ENCODE measurements at places on chromosomes 12 and 14. TPM values are rescaled to one million over a fixed set of nuclear protein-coding genes. Genes with fewer than 3 reads are reported as not detected.

The AGAP2 gene
- 13.0 TPM for total RNA-seq

The NXPH4 gene
- total RNA-seq = 12.0 TPM

The RNF212B gene
- not detected for total RNA-seq

The TMEM253 gene
- 0.50 TPM for total RNA-seq

The PIANP gene
- 2.0 TPM for total RNA-seq

The PGF gene
- 23.0 TPM for total RNA-seq

The SYCP3 gene
- 0.28 TPM for total RNA-seq

DNA sequence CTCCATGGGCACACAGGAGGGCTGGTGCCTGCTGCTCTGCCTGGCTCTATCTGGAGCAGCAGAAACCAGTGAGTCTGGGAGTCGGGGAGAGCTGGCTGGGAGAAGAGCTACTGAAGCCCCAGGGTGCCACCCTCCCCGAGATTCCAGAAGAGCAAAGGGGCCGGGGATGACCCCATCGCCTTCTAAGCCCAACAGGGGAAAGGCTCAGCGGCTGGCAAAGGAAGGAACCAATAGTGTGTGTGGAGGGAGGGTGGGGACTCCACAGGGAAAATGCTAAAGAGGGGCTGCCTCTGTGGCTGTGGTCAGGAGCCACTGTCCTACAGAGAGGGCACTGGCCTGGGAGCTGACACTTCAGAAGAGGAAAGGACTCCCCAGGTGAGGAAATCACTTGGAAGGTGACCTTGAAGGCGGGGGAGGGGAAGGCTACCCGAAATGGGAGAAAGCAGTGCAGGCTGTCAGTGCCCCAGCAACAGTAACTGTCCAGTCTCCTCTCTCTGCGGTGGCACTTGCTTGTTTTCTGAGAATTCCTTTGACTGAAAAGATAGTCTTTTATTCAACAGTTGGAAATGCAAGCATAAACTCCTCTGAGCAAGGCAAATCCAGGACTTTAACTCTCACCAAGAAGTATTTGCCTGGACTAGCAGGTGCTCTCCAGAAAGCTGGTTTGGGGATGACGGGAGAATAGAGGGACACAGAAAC lies 552 bp downstream of the TAPBPL start:
- peak overlapping the region; percentile 72 for H3K4me3 ChIP-seq
- peaks cover 13% of the 10 kb centered on the region for H3K36me3 ChIP-seq

DNA sequence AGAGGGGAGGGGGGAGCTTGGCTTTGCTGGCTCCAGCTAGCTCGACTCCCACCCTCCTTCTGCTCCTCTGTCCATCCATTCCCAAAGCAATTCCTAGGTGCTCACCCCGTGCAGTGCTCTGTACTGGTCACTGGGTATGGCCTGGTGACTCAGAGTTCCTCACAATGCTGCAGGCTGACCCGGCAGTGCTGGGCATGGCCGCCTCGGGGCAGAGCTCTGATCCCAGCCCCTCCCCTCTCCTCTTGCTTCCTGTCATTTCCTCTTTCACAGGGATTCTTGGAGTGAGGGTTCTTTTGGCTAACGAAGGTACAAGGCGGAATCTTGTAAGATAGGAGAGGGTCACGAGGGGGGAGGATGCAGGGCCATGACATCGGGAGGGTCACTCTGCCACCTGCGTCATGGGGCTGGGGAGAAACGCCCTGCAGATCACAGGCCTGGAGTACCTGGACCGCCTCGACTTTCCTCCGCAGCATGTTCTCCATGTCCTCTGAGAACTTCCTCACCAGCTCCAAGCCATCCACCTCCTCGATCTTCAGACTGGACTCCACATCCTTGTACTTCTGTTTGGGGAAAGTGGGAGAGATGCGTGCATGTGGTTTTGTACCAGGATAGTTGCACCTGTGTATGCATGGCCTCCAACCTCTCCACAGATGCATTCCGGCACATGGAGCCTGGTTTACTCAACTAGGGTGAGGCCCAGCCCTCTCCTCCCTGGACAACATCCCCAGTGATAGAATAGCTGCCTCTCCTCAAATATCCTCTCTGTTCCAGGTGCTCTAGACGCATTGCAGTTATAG lies 5.7 kb downstream of the CACNA2D4 start:
- no peak overlapping the region for H3K27ac ChIP-seq
- peaks cover 13% of the 10 kb centered on the region for H3K4me1 ChIP-seq
- H3K36me3 ChIP-seq = no peaks in the 10 kb centered on the region

DNA sequence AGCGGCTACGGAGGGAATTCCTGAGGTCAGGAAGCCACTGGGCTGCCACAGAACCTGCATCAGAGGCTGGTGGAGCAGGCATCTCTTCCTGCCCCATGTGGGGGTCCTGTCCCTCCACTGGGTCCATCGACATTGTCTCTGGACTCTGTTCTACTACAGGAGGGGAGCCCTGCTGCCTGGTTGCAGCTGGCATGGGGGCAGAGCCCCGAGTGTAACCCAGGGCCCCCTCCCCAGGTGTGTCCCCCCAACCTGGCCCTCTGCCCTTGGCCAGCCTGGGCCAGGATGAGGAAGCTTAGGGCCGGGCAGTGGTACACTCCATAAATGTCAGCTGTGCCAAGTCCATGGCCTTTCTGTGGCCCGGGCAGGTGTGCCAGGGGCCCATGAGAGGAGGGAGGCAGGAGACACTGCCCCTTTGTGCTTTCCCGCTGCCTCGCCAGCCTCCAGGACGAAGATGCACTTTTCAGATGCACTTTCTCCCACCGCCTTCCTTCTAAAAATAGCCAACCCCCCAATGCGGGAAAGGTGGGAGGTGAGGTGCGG lies 4.0 kb upstream of the EXOC3L4 start:
- no peak for DNase-seq
- no peaks in the 10 kb centered on the region for H3K36me3 ChIP-seq
- H3K27me3 ChIP-seq = peaks cover 13% of the 10 kb centered on the region
- H3K4me3 ChIP-seq = no peak overlapping the region
- H3K27ac ChIP-seq = no peak overlapping the region

GRCh38 chr12:24487606-24488005 lies 461.3 kb downstream of the BCAT1 start:
- no peaks in the 10 kb centered on the region for H3K36me3 ChIP-seq
- H3K27ac ChIP-seq = no peak overlapping the region
- no peak for DNase-seq

DNA sequence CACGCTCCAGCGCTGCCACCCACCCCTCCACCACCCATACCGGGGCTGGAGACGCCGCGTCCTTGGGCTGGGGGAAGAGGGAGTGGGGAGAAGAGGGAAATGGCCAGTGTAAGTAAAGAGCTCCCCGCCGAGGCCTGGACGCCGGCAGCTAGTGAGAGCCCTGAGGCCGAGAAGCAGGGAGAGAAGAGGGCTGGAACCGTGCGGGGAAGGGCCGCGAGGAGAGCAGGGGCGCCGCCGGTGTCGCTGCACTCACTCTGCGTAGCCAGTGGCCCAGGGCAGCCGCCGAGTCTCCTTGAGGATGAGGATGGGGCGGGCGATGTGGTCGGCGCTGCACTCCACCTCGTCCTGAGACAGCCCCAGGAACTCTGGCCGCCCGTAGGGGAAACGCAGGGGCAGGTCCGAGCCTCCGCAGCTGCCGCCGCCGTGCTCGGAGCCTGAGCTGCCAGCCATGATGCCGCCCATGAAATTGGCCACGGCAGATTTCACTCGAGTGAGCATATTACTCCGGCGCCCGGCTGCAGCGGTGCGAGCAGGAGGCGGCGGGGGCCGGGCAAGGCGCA lies 631 bp downstream of the PPM1H start:
- peaks cover 7% of the 10 kb centered on the region for H3K27me3 ChIP-seq
- no peak for DNase-seq
- H3K4me3 ChIP-seq = peak overlapping the region; percentile 80

DNA sequence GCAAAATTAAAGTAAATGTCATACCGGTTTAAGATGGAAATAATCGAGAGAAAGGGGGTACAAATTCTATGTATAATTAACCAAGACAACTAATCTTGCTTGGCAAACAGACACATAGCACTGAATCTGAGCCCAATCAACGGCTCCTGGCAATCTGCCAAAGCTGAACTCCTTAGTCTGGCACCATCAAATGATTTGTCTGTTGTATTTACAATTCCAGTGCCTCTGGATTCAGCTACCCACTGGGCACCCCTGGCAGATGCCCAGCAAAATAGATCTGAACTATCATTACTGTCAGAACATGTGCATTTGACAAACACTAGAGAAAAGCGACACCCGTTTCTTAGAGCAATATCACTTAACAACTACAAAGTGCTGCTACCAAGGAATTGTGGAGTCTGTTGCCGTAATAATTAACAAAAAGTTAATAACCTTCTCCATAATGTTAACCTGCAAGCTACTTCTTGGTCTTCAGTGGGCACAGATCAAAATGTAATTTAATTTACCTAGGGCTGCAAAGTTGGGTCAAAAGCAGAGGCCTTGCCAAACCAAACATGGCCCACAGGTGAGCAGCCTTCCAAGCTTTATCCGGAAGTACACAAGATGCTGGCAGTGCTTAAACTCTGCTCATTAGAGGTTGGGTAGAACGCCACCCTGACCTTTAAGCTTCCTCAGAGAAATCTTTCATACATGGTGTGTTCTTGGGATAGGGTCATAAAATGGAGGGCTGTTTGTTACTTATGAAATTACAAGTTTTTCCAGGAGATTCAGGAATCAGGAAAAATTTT lies 7.6 kb downstream of the EGLN3 start:
- peak overlapping the region; percentile 19 for H3K27ac ChIP-seq
- H3K36me3 ChIP-seq = no peaks in the 10 kb centered on the region
- H3K27me3 ChIP-seq = no peaks in the 10 kb centered on the region
- DNase-seq = peak; percentile 93

- DNase-seq = no peak
- no peaks in the 10 kb centered on the region for H3K27me3 ChIP-seq
- peaks cover 4% of the 10 kb centered on the region for H3K36me3 ChIP-seq
- H3K4me3 ChIP-seq = no peak overlapping the region
- H3K4me1 ChIP-seq = peaks cover 26% of the 10 kb centered on the region
Observed at GRCh38 chr12:3236345-3237187, 159.4 kb downstream of the TSPAN9 start.

DNA sequence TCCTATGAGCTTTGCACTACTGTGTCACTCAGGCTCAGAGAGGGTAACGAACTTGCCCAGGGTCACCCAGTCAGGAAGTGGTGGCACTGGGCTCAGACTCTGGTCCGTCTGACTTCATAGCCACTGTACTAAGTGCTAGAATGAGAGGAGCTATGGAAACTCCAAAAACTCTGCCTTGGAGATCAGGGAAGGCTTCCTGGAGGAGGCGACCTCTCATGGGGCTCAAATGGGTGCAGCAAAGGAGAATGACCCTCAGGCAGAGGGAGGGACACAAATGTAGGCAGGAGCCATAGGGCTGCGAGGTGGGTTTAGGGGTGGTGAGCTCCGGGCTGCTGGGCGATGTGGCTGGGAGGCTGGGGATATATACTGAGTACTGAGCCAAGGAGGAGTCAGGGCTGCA lies 3.2 kb downstream of the CCDC197 start:
- peaks cover 4% of the 10 kb centered on the region for H3K27me3 ChIP-seq
- DNase-seq = no peak
- peaks cover 5% of the 10 kb centered on the region for H3K36me3 ChIP-seq
- H3K4me1 ChIP-seq = peaks cover 18% of the 10 kb centered on the region
- H3K27ac ChIP-seq = no peak overlapping the region

GRCh38 chr14:55749946-55750345 lies 169.9 kb downstream of the KTN1 start:
- H3K27me3 ChIP-seq = no peaks in the 10 kb centered on the region
- no peak overlapping the region for H3K4me3 ChIP-seq
- H3K27ac ChIP-seq = no peak overlapping the region

DNA sequence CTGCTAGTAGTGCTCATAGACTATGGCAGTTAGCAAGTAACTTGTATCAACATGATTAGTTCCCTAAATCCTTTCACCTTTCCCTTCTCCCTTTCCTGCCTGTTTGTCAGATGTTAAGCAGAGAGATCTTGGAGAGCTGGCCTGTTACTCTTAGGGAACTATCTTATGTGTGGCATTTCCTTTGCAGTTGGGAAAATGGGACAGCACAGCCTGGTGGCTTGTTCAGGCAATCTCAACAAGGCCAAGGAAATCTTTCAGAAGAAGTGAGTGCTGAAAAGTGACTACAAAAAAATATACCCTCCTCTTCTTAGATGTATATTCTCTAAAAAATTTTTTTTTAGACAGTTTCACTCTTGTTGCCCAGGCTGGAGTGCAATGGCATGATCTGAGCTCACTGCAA lies 7.4 kb downstream of the PARP2 start:
- H3K27me3 ChIP-seq = no peaks in the 10 kb centered on the region
- DNase-seq = no peak
- peaks cover 62% of the 10 kb centered on the region for H3K36me3 ChIP-seq

DNA sequence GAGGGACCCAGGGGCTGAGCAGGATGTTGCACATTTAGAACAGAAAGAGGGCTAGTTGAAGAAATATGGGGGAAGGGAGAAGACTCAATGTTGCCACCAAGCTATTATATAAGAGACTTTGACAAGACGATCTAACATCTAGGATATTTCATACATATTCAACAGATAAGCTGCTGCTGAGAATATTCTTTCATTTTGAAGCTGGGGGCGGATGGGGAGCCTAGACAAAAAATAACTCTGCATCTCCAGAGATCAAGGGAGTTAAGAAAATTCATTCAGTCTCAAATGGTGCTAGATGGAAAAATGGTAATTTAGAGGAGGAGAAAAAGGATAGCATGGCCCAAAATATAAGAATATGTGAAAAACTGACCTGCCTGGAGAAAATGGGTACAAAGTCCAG lies 415.6 kb downstream of the MDGA2 start:
- no peak for DNase-seq
- H3K36me3 ChIP-seq = no peaks in the 10 kb centered on the region
- no peaks in the 10 kb centered on the region for H3K4me1 ChIP-seq
- no peak overlapping the region for H3K4me3 ChIP-seq
- no peak overlapping the region for H3K27ac ChIP-seq
- no peaks in the 10 kb centered on the region for H3K27me3 ChIP-seq

- peaks cover 3% of the 10 kb centered on the region for H3K36me3 ChIP-seq
- H3K27ac ChIP-seq = no peak overlapping the region
- H3K4me1 ChIP-seq = peaks cover 6% of the 10 kb centered on the region
- no peak overlapping the region for H3K4me3 ChIP-seq
- DNase-seq = no peak
Observed at GRCh38 chr14:52914295-52914694, 36.6 kb downstream of the FERMT2 start.

GRCh38 chr14:97499790-97500481 lies 702.8 kb downstream of the VRK1 start:
- no peak for DNase-seq
- H3K4me3 ChIP-seq = no peak overlapping the region
- H3K4me1 ChIP-seq = no peaks in the 10 kb centered on the region
- no peaks in the 10 kb centered on the region for H3K36me3 ChIP-seq
- no peaks in the 10 kb centered on the region for H3K27me3 ChIP-seq

- H3K36me3 ChIP-seq = no peaks in the 10 kb centered on the region
- peaks cover 23% of the 10 kb centered on the region for H3K27me3 ChIP-seq
- H3K27ac ChIP-seq = no peak overlapping the region
- no peak for DNase-seq
- H3K4me1 ChIP-seq = peaks cover 11% of the 10 kb centered on the region
- H3K4me3 ChIP-seq = no peak overlapping the region
Observed at GRCh38 chr12:21771311-21771710, 3.2 kb downstream of the KCNJ8 start.
